HFFc6 (cell line): ENCODE measurements at places on chromosomes 16 and 17. TPM values are rescaled to one million over a fixed set of nuclear protein-coding genes. Genes with fewer than 3 reads are reported as not detected.

GP1BA gene
- not detected in 3 replicates for total RNA-seq

IST1 gene
- total RNA-seq, result 131 and 132 TPM in 2 replicates

OR2C1 gene
- not detected in 3 replicates for total RNA-seq

TBC1D3C gene
- 1.0 to 1.1 TPM in 2 of 3 replicates, not detected in the other for total RNA-seq

DNA sequence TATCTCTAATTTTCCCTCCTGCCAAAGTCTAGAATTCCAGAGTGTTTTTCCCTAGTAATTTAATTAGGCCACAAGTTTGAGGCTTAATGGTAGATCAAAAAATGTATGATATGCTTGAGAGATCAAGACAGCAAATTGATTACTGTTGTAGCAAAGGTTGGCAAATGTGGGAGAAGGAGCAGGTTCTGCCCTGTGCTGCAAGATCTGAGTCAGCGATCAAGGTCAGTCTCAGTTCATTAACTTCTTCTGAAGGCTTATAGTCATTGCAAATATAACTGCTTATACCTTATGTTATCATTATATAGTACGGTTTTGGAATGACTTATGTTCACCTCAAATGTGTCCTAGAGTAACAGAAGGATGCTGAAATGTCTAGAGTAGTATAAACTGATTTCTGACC lies 231.1 kb upstream of the TBX2 start:
- DNase-seq, result no peak

DNA sequence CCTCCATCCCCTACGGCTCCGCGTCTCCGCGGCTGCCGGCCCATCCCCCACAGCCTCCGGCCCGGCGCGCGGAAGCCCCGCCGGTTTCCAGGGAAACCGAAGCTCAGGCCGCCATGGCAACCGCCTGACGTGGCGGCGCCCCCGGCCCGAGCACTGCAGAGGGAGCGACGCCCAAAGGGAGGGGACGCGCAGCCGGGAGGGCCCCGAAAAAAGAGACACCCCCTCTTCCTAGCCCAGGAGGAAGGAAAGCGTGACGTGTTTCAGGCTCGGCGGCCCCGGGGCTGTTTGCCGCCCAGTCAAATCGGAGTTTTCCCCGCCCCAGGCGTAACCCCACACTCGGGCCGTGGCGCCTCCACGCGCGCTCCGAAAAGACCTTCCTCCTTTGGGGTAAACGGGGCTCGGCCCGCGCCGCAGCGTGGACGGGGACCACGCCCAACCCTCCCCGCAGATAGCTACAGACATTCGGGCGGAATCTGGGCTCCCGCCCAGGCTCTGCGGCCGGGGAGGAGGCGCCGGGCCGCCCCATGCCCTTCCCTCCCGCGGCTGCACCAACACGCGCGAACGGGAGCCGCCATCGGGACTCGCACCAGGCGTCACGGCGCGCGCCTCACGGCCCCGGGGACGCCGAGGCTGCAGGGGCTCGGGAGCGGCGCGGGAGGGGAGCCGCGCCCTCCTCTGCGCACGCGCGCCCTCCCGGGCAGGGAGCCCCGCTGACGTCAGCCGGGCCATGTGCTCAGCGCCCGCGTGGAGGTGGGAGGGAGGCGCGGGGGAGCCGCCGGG lies 7.5 kb downstream of the MNT start:
- peak; percentile 70 for DNase-seq

- peak; percentile 12 for DNase-seq
Measured at GRCh38 chr17:9529033-9529700, 46.5 kb downstream of the STX8 start.

- no peak for DNase-seq
Measured at GRCh38 chr17:79956853-79957252, 78.8 kb downstream of the TBC1D16 start.

DNA sequence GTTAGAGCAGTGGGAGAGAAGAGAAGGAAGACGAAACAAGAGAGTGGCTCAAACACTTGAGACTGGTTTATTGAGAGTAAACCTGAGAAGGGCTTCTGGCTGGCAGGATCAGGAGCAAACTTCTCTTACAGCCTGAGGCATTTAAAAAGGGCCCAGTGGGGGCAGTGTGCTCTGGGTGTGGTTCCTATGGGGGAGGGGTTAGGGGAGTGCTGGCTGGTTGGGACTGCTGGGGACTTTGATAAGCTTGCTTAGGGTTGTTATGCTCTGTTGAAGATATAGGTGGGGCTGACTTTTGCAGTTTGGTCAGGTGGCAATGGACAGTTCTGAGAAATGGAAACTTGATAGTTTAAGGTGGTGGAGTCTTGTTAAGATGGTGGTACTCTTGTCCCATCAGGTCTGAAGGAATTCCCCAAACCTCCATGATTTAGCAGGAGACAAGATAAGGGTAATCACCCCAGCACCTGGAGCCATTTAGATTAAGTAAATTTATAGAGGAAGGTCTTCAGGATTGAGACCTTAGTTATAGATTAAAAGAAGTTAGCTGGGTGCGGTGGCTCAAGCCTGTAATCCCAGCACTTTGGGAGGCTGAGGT lies 79.3 kb downstream of the EMP2 start:
- DNase-seq, result no peak

DNA sequence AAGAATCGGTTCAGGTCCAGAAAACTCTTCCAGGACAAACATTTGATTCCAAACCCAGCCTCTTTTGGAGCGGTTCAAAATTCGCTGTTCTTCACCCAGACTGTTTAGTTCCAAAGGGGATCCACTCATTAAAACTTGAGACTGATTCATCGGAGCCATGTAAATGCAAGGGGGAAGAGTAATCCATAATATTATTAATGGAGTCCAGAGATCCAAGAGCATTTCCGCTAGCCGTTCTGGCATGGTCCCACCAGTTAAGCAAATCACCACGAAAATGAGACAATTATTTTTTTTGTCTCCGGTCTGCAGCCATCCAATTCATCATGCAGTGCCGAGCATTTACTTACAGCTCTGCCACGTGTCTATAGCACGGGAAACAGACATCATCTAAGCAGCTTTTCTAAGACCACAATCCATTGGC lies 15.1 kb downstream of the CDH8 start:
- DNase-seq, result no peak

DNA sequence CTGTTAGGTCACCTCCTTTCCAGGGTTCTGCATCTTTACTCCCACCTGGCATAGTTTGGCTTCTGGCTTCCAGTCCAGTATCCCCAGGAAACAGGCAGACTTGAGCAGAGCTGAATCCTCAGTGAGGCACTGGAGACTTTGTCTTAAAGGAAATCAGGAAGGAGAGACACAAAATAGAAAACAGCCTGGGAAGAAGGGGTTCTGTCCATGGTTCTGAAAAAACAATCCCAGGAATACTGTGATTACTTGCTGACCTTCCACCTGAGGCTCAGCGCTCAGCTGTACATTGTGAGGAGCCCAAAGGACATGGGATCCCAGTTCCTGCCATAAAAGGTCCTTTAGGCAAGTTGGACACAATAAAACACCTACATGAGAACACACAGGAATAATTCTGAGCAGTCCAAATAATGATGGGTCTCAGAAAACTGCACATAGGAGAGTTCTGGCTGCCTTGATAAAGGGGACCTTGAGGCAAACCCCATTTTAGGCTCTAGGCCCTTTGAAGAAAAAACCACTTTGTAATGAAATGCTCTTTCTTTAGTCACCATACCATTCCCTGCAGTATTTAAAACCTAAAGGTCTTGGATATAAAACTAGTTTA lies 81.4 kb upstream of the CRHR1 start:
- peak; percentile 6 for DNase-seq

- no peak for DNase-seq
Measured at GRCh38 chr17:49760296-49760695, 3.6 kb downstream of the FAM117A start.

DNA sequence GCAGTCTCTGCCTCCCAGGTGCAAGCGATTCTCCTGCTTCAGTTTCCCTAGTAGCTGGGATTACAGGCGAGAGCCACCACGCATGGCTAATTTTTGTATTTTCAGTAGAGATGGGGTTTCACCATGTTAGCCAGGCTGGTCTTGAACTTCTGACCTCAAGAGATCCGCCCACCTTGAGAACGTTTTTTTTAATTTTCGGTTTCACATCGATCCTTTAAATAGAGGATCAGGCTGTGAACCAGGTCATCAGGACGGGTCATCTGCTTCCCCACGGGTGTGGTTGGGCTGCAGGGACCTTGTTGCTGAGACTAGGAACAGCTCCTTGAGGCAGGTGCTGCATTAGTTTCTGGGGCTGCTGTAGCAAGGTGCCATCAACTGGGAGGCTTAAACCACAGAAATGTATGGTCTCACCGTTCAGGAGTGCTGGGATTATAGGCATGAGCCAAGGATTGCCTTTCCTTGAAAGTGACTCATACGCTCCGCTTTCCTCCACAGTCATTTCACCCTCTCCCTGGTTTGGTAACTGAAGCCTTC lies 7.9 kb upstream of the NAGPA start:
- peak; percentile 70 for DNase-seq

DNA sequence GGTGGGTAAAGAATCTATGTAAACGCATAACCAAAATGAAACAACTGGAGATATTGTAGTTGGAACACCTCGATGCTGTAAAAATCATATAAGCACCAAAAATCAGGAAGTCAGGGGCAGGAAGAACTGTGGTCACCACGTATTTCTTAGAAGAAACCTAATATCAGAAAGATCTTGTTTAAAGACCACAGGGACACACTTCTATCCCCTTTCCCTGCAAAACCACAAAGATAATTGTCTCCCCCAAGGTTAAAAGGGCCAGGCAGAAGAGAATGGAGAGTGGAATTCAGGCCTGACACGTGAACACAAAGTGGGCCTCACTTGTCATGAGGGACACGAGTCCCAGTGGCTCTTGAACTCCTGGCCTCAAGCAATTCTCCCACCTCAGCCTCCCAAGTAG lies 68.1 kb downstream of the GSG1L start:
- no peak for DNase-seq

DNA sequence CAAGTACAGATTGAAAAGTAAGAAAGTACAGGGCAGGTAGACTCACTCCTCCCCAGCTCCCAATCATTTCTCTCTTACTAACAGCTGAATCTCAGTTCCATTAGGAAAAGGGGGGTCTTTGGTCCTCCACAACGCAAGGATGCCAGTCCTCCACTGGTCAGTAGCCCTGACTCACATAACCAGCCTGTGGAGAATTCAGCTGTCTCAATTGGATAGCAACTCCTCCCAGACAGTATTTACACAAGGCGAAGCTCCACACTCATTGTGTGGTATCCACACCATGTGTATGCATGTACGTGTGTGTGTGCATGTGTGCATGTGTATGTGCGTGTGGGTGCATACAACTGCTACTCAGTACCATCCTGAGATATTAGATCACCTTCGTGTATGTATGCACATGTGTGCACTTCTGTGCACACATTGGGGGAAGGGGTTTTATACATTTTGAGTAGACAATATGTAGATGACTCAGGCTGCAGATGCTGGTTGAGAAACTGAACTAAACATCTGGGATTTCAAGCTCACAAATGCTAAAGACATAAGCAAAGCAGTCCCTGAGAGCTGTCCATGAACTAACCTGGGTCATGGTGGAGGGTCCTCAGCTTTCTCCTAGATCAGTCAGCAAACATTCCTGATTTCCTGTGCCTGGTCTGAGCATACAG lies 240.1 kb downstream of the SLC39A11 start:
- DNase-seq, result no peak

DNA sequence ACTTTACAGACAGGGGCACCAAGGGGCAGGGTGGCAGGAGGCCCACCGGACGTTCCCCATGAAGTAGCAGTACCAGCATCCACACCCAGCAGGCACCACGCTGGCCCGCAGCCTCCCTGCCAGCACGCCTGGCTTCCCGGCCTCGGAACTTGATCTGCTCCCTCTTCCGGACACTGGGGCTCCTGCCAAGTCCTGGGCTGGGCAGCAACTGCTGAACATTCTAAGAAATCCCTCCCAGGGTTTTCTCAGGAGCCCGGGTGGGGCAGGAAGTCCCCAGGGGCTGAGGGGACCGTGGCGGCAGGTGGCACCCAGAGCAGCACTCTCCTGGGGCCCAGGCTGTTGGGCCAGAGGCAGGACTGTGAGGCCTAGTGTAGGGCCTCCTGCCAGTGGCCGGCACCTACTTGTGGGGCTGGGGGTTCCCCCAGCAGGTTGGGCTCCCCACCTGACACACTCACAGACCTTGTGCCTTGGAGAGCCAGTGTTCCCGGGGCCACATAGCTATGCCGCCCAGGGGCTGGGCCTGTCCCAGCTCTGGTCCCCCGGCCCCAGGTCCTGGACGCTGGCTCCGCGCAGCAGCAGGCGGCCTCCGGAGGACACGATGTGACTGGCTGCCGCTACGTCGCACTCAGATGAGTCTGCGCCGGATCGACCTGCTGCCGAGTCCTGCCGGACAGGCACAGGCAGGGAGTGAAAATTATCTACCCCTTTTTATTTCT lies 86.2 kb upstream of the CBX4 start:
- DNase-seq, result no peak

DNA sequence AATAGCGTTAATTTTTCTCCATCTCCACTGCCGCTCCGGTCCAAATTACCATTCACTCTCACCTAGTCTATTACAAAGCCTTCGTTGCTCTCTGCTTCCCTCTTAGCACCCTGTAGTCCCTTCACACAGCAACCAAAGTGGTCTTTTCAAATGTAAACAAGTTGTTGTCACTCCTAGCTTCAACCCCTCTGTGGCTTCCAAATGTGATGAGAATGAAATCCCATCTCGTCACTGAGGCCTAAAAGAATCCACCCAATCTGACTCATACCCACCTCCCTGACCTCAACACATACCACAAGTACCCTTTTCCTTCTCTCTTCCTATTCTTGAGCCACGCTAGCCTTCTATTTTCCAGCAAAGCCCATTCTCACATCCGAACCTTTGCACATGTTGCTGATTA lies 2.2 kb upstream of the PELP1 start:
- no peak for DNase-seq

- no peak for DNase-seq
Measured at GRCh38 chr16:8645831-8646230, 24.3 kb downstream of the METTL22 start.

DNA sequence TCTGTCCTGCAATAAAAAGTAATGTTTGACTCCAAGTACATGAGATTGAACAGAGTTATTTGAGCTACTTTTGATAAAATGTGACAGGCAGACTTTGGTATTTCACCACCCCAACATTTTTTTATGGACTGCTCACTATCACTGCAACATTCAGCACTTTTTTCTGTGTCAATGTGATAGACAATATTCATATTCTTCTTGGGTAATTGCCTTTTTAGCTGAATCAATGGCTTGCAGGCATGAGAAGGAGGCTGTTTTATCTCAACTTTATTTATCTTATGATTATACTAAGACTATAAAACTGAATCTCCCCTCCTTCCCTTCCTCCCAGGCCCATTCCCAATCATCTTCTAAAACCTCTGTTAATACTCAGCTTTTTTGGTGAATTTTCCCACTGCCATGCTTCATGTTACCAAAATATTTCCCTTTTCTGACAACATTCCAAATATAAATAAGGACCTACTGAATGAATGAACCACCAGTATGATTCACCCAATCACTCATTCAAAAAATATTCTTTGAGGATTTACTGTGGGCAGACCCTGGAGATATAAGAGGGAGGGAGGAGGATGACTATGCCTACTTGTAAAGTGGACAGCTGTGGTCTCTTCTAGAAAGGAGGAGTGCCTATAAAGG lies 67.6 kb downstream of the CDH13 start:
- peak; percentile 58 for DNase-seq
